Gastroesophageal sphincter (tissue), 4 donors: ENCODE measurements at places on chromosomes 3 and 15.

- no peak for ATAC-seq
These were observed 171.0 kb downstream of the RBMS3 start for GRCh38 chr3:29451920-29452319.

DNA sequence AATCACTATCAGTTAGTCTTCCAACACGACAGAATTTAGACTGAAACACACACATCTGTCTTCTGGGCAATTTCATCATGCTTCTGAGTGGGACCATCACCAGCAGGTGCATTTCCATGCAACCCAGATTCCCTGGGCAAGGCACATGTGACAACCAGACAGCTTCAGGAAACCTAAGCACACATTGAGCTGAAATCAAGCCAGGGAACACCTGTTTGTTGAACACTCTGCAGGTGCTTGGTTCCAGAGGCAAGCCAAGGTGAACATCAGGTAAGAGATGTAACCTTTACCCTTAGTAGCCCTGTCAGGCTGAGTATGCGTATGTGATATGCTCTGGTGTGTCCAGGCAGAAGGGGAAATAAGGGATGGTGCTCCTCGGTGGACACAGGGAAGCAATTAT is 3.3 kb upstream of the PSMD2 start:
- ATAC-seq = no peak

GRCh38 chr3:182007441-182007840 is 295.7 kb downstream of the SOX2 start:
- ATAC-seq = no peak

DNA sequence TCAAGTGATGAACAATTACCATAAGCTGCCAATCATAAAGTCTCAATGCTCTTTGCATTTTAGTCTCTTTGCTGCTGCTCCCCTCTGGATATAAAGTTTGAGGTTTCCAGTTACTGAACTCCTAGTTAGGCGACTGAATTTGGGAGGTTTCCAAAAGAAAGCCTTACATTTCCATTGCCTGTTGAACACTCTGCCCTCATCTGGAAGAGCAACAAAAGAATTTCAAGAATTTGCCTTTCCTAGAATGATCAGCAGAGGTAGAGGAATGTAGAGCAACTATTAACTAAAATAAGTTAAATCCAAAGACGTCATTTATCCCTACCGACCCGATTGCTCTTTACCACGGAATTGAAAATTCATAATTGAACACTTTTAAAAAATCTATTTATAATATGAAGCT is 53.4 kb upstream of the PRICKLE2 start:
- ATAC-seq = no peak

DNA sequence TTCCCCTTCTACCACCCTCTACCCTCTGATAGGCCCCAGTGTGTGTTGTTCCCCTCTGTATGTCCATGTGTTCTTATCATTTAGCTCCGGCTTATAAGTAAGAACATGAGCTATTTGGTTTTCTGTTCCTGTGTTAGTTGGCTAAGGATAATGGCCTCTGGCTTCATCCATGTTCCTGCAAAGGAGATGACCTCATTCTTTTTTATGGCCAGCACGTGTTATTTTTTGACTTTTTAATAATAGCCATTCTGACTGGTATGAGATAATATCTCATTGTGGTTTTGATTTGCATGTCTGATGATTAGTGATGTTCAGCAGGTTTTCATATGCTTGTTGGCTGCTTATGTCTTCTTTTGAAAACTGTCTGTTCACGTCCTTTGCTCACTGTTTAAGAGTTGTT is 63.1 kb upstream of the NPHP3 start:
- ATAC-seq = no peak

DNA sequence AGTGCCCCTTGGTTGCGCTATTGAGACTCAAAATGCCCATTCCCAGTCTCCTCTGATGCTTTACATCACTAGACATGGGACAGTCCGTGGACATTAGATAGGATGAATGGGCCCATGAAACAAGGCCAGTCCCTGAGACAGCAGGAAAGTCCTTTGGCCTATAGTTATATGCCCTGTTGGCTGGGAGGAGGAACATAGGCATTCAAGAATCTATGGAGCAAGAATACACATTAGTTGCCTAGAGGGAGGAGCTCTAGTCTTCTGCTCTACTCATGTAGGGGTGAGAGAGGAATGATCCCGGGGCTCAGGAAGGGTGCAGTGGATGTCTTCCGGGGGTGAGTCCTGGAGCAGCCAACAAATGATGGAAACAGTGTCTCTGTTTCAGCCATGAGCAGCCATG is 58.0 kb upstream of the LRTM1 start:
- ATAC-seq = no peak

- no peak for ATAC-seq
These were observed 80.6 kb downstream of the MYLK start for GRCh38 chr3:123803521-123803920.

DNA sequence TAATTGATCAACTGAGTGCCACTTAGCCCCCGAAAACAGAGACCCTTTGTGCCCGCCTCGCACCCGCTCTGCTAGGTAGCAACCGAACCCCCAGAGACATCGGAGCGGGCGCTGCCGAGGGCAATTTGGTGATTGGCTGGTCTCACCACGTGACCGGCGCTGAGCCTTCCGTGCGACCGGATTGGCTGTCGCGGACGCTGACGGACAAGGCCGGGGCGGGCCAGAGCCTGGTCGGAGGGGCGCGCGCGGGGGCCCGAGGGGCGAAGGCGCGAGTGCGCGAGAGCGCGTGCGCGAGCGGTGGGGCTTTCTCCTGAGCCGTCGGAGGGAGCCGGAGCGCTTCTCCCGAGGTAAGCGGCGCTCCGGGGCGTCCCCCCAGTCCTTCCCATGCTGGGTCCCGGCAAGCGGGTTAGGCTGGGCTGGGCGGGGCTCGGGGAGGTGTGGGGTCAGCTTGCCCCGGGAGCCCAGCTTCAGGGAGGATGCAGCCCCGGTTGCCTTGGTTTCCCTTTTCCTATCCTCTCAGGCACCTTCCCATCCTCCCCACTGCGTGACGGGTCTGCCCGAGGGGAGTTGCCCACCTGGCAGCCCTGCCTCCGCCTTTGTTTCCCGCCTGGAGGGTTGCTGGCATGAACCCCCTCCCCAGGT is at the start of gene TMEM108:
TSS of gene TMEM108 (plus strand) at position 303 of the 642 bp plus-strand sequence.
- peak; percentile 87 for ATAC-seq

GRCh38 chr3:185659942-185660921 is 74.1 kb downstream of the SENP2 start:
- no peak for ATAC-seq

DNA sequence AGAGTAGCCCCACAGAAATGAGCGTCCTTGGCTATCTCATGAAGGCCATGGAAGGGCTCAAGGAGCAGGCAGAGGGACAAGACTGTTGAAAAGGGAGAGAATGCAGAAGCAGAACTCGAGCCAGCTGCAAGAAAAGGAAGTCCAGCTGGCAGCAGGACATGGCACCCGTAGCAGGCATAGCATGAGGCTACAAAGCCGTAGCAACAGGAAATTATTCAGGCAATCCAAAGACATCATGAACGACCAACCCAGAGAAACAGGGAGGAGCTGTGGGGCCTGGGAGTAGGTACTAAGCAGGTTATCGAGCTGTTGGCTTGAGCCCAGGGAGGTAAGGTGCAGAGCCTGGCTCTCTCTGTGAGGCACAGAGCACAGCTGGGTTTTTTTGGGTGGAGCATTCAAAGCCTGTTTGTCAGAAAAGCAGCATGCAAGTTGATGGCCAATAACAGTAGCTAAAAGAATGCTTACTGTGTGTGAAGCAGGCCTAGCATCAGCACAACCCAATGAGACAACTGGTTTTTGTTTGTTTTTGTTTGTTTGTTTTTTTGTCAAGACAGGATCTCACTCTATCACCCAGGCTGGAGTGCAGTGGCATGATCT is 144.0 kb upstream of the SMAD3 start:
- peak; percentile 28 for ATAC-seq

GRCh38 chr15:59158701-59159034 is 48.0 kb upstream of the LDHAL6B start:
- ATAC-seq = no peak

DNA sequence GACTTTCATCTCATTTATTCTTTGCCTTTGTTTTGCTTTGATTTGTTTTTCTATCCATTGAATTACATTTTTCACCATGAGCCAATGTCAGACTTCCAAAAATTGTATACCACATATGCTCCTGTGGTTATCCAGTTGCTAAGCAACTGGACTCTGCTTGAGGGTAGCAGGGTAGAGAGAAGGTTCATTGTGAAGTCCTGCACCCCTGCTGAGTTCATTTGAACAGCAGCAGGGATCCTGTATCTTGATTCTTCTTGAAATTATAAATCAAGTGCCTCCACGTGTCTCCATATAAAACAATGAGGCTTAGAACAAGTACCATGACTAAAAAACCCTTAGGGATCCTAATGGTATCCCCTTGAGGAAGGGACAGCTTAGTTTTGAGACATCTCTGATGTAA is 449.3 kb downstream of the ROBO2 start:
- ATAC-seq = no peak

DNA sequence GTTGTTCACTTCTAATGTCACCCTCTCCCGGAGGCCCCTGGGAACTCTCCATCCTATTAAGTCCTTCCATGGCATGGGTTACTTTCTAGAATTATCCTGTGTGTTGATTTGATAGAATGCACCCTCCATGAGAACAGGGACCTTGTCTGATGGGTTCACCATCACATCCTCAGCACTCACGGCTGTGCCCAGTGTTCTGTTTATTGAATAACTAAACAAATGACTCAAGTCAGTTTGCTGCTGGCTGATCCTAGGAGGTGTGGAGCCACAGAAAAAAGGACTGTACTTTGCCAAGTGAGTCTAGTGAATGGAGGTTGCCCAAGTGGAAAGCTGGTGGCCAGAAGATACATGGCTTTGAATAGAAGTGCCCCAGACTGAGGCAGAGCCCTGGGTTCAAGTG is 48.5 kb upstream of the RAB6B start:
- no peak for ATAC-seq

- peak; percentile 86 for ATAC-seq
These were observed 11.2 kb upstream of the FAM174B start for GRCh38 chr15:92666780-92667179.

- ATAC-seq = no peak
These were observed 15.2 kb downstream of the SLC12A1 start for GRCh38 chr15:48221261-48221660.

DNA sequence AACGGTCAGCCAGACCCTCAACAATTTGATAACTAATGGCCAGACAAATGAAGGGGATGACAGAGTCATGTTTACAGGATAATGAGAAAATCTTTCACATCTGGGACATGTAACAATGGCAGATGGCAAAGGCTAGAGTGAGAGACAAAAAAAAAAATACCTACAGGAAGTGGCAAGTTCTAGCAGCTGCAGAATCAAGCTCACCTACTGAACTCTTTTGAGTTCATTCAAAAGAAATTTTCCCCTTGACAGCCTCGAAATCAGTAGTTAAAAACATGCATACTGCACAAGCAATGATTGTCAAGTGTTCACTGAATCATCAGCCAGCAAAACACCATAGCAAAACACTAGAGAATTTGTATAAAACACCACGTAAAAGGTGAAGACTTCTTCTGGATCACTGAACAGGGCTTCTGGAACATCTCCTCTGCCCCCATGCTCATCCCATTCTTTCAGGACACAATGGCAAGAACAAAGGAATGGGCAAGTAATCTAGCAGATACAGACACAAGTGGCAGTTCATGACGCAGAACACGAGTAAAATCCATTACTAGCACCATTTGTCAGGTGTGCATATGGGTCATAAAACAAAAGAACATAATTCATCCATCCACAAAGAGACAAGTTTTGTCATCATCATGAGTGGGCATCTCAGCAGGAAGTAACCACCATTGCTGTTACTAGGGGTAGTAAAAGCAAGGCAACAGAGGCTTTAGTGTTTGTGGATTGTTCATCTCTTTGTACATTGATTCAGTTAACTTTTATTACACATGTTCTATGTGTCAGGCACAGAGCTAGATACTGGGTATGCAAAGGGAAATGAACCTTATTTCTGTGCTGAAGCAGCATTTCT is 13.8 kb upstream of the KCNMB2 start:
- ATAC-seq = no peak

GRCh38 chr3:136069933-136070332 is 104.4 kb downstream of the PPP2R3A start:
- ATAC-seq = no peak

- no peak for ATAC-seq
These were observed 477.6 kb downstream of the ZNF385D start for GRCh38 chr3:21273259-21274025.

DNA sequence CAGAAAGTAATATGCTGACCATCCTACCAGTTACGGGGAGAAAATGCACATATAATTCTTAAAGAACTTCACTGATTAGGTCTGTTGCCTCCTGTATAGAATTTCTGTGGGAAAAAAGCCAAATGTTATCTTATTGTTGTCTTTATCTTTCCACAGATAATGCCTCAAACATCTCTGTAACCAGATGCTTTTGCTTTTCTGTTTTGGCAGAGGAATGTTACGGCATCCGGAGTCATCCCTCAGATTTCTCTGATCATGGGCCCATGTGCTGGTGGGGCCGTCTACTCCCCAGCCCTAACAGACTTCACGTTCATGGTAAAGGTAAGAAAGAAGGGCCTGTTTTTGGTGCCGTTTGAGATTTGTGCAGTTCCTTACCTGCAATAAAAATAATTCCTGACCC is 33.5 kb downstream of the PCCB start:
- ATAC-seq = no peak

GRCh38 chr3:108022256-108023150 is 68.3 kb downstream of the CD47 start:
- no peak for ATAC-seq

GRCh38 chr3:121985846-121986245 is 36.2 kb downstream of the ILDR1 start:
- no peak for ATAC-seq

- ATAC-seq = no peak
These were observed 6.7 kb downstream of the ITIH1 start for GRCh38 chr3:52784021-52784621.

DNA sequence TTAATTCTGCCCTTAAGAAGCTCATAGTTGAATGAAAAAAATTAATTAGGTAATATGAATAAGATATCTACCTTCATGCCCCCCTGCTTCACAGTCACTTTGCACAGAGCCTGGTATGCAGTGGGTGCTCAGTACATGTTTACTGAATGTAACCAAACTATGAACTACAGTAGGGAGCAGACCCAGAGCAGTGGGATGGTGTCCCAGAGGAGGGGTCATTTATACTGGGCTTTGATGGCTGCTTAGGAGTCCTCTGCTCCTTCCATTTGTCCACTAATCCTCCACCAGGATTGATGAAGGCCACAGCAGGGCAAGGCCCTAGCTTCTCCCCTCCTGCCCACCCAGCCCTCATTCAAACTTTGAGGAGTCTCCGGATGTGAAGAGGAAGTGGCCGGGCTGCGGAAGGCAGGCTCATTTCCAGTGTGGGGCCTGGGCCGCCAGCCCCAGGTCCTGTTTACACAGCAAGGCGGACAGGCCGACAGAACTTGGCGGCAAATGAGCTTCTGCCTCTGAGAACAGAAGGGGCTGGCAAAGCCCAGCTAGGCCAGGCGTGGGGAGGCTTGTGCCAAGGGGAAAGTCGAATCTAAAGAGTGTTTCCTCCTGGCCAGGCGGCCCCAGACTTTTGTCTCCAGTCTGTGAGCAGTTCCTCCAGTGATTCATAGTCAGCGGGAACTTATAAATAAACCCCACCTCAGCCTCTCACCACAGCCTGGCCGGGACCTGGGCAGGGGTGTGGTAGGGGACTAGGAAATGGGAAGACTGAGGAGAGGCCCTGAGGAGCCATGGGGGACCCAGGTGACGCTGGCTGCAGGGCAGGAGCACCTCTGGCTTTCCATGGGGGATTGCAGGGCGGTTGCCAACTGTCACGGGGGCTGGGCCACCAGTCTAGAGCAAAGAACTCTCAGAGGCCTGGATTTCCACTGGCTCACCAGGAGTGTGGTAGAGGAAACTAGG is 51.6 kb upstream of the LCTL start:
- peak; percentile 81 for ATAC-seq
